ENCODE measurements at places on chromosomes 6 and 20. TPM values are rescaled to one million over a fixed set of nuclear protein-coding genes. Genes with fewer than 3 reads are reported as not detected.

DNA sequence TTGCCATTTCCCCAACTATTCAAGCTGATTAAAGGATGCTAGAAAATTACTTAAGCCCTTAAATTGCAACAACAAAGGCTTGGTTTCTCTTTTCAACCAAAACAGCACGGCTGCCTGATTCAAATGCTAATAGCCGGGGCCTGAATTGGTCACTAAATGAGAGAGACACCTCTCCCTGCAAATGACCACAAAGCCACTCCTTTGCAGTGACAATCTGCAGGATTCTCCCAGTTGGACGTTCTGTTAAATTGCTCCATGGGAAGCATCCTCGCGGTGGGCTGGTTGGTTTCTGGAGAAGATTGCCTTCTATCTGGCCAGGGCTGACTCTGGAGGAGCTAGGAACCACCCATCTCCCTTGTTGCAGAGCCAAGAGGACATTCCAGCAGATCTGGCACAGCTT, 29.7 kb upstream of the TBXT start:
- H3K36me3 ChIP-seq, result no peaks in the 10 kb centered on the region
- H3K4me1 ChIP-seq, result peaks cover 24% of the 10 kb centered on the region
- DNase-seq, result no peak
- no peak overlapping the region for H3K27ac ChIP-seq

DNA sequence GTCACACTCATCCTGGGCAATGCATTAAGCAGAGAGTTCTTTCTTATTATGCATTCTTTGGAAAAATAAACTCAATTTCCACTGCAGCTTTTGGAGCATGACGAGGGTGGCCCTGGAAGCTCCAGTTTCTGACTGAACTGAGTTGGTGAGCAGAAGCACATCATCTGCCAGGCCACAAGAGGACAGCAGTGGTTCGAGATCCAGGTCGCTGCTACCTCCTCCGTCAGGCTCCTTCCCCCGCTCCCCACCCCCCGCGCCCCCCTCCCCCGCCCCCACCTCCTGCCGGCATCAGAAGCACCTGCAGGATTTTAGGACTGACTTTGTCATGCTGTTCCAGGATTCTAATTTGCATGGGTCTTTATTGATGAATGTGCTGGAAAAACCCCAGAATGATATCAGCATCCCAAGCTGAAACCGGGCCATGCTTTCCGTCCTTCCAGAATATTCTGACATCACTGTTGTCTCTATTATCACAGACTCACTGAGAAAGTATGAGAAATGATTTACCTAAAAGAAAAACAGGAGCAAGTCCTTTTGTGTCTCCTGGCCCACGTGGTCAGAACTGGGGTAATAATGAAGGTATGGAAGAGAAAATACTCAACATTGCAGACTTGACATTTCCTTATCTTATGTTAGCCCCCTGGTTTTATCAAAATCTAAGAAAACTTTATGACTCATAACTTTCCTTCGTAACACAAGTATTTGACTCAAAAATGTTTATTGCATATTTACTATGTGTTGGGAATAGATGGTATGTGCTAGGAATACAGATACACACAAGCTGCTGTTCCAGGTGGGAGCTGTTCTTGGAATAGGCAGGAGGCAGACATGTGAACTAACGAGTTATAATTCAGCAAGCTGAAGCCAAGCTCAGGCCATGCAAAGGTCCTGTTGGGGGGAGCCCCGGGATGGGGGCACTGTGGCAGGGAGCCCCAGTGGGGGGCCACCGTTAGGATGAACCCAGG, 220.2 kb upstream of the EXOC2 start:
- H3K36me3 ChIP-seq, result no peaks in the 10 kb centered on the region
- H3K4me1 ChIP-seq, result no peaks in the 10 kb centered on the region
- H3K4me3 ChIP-seq, result no peak overlapping the region
- H3K27me3 ChIP-seq, result peaks cover 19% of the 10 kb centered on the region
- DNase-seq, result no peak
- no peak overlapping the region for H3K27ac ChIP-seq

DNA sequence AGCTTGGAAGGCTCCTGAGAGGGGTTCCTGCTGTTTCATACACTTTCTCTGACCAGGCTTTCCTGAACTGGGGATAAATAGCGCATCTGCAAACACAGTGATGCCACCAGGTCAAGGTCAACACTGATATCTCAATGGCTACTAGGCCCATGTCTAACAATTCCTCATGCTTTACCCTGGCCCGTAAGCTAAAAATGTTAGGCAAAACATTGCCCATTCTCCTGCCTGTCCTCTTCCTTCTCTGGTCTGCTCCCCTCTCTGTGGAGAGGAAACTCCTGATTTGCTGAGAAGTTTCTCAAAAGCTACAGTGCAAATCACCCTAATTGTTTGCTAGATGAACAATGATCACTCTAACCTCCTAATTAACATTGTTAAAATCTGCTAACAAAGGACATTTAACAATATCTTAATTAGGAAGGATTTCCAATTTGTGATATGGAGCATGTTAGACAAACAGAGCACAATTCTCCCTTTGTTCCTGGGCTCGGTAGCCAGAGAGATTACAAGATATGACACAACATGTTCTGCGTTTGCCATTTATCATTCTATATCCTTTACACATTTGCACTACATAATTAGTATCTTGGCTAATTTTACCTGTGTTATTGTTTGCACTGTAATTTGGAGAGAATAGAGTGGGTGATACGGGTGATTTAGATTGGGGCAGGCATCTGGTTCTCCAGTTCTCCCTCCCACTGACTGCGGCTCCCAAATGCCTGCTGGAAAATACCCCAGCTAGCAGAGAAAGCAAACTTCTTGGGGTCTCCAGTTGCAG, 266.8 kb downstream of the CD83 start:
- H3K36me3 ChIP-seq, result peaks cover 2% of the 10 kb centered on the region
- no peaks in the 10 kb centered on the region for H3K27me3 ChIP-seq
- H3K27ac ChIP-seq, result peak overlapping the region; percentile 95
- peaks cover 81% of the 10 kb centered on the region for H3K4me1 ChIP-seq

DNA sequence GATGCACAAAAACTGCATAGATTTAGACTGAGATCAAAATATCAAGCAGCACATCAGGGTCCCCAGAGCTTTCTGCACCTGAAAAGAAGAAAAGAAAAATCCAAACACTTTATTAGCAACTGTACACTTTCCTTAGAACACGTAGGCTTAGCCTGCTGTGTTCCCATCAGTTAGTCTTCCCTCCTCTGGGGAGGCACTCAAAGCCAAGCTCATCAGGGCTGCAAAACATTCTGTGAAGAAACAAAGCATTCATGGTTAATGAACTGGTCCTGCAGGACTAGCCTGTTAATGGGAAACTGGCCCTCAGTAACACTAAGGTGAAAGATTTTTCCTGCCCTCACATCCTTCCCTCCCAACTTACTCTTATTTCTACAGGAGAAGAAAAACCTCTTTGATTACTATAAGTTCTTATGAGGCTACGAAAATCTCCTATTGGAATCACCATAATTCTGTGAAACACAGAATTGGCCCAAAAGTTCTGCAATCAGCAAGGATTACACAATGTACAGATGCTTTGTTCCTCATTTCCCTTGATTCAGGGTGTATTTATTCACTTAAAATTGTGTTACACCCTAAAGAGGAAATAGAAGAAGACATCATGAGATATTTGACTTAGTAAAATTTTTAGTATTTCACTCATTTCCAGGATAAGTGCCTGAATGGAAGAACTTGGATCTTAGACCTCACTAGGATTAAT, 901.0 kb upstream of the MAP3K7 start:
- DNase-seq, result no peak
- no peak overlapping the region for H3K27ac ChIP-seq
- no peak overlapping the region for H3K4me3 ChIP-seq
- no peaks in the 10 kb centered on the region for H3K36me3 ChIP-seq

- DNase-seq, result no peak
- H3K4me1 ChIP-seq, result peaks cover 20% of the 10 kb centered on the region
- peak overlapping the region; percentile 95 for H3K27ac ChIP-seq
- H3K36me3 ChIP-seq, result no peaks in the 10 kb centered on the region
- H3K27me3 ChIP-seq, result no peaks in the 10 kb centered on the region
Measured at GRCh38 chr6:24980507-24981385, 45.0 kb upstream of the RIPOR2 start.

GRCh38 chr20:5806457-5807263, 56.5 kb downstream of the SHLD1 start:
- no peak overlapping the region for H3K27ac ChIP-seq
- no peak overlapping the region for H3K4me3 ChIP-seq
- H3K27me3 ChIP-seq, result no peaks in the 10 kb centered on the region
- peaks cover 8% of the 10 kb centered on the region for H3K4me1 ChIP-seq
- H3K36me3 ChIP-seq, result no peaks in the 10 kb centered on the region

DNA sequence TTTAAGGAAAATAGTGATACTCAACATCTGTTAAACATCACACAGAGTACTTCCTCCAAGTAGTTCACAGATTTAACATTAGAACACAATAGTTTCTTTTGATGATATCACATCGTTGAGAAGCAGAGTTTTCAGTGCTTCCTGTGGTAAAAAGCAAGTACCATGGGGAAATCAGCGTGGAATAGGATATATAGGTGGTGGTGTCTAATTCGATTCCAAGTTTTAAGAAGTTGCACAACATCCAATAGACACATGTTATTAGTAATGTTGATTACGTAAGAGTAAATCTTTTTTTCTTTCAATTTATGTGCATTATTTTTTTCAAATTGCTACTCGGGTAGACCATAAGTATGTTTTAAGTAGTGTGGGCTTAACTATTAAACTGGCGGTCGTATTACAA, 360.7 kb downstream of the NKAIN2 start:
- H3K27me3 ChIP-seq, result no peaks in the 10 kb centered on the region
- no peak overlapping the region for H3K4me3 ChIP-seq
- H3K27ac ChIP-seq, result no peak overlapping the region
- no peaks in the 10 kb centered on the region for H3K36me3 ChIP-seq
- H3K4me1 ChIP-seq, result no peaks in the 10 kb centered on the region

GRCh38 chr6:88890860-88891845, 72.3 kb downstream of the RNGTT start:
- peaks cover 8% of the 10 kb centered on the region for H3K36me3 ChIP-seq
- H3K4me1 ChIP-seq, result peaks cover 3% of the 10 kb centered on the region
- no peak overlapping the region for H3K4me3 ChIP-seq
- DNase-seq, result no peak
- H3K27me3 ChIP-seq, result no peaks in the 10 kb centered on the region
- H3K27ac ChIP-seq, result no peak overlapping the region

DNA sequence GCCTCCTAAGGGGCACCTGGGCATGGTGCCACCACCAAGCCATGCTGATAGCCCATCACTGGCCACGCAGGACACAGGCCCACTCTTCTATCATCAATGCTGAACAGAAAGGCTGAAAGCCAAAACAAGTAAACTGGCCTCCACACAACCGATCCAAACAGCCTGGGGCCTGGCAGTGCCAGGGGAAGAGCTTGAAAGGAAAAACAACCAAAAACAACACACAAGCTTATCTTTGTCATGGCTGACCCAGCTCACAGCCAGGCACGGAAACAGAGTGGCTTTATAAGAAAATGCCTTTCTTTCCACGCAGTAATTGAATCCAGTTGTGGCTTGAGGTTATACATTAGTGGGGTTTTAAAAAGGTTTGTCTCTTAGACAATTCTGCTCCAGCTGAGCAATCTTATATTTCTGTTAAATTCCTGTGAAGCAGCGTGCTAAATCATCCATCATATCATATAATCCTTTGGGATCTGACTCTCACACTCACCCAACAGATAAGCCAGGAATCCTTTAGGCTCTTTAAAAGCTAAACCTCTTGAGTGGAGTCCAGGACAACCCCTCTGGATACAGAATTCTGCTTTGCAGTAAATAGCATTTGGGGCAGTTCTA, 65.4 kb upstream of the SLC22A16 start:
- H3K27me3 ChIP-seq, result no peaks in the 10 kb centered on the region
- DNase-seq, result no peak

LAMA4 gene
- 2.1 TPM for total RNA-seq

RIPK1 gene
- total RNA-seq, result 15.1 TPM

SYTL3 gene
- 2.1 TPM for total RNA-seq

MDFI gene
- total RNA-seq, result 59.4 TPM

ATP6V1G2 gene
- 1.5 TPM for total RNA-seq

NKX2-4 gene
- not detected for total RNA-seq

Data from progenitor cell of endocrine pancreas (in vitro differentiated cells).